Iris pigment epithelial cell (primary cell): ENCODE measurements at places on chromosomes 13 and 19.

DNA sequence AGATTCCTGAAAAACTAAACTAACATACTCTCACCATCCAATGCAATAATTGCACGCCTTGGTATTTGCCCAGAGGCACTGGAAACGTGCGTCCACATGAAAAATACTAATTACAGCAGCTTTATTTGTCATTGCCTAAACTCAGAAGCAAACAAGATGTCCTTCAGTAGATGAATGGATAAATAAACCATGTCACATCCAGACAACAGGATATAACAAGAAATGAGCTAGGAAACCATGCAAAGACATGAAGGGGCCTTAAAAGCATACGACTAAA, 25.0 kb downstream of the ELL start:
- DNase-seq: no peak

GRCh38 chr13:95075506-95075905, 225.7 kb downstream of the ABCC4 start:
- no peak for DNase-seq

GRCh38 chr13:62779161-62779560, 1363.5 kb upstream of the PCDH20 start:
- no peak for DNase-seq

- no peak for DNase-seq
These were observed 5.6 kb upstream of the GPR42 start for GRCh38 chr19:35365303-35365702.

GRCh38 chr19:410243-410781, 1.4 kb upstream of the C2CD4C start:
- no peak for DNase-seq

GRCh38 chr19:45492627-45493470, 4.0 kb downstream of the RTN2 start:
- peak; percentile 72 for DNase-seq

GRCh38 chr19:4120559-4121272, 3.2 kb downstream of the MAP2K2 start:
- DNase-seq: peak; percentile 77

DNA sequence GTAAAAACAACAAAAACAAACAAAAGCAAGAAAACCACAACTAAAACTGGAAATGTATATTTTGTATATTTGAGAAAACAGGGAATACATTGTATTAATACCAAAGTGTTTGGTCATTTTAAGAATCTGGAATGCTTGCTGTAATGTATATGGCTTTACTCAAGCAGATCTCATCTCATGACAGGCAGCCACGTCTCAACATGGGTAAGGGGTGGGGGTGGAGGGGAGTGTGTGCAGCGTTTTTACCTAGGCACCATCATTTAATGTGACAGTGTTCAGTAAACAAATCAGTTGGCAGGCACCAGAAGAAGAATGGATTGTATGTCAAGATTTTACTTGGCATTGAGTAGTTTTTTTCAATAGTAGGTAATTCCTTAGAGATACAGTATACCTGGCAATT, 17.1 kb downstream of the KLF5 start:
- no peak for DNase-seq

DNA sequence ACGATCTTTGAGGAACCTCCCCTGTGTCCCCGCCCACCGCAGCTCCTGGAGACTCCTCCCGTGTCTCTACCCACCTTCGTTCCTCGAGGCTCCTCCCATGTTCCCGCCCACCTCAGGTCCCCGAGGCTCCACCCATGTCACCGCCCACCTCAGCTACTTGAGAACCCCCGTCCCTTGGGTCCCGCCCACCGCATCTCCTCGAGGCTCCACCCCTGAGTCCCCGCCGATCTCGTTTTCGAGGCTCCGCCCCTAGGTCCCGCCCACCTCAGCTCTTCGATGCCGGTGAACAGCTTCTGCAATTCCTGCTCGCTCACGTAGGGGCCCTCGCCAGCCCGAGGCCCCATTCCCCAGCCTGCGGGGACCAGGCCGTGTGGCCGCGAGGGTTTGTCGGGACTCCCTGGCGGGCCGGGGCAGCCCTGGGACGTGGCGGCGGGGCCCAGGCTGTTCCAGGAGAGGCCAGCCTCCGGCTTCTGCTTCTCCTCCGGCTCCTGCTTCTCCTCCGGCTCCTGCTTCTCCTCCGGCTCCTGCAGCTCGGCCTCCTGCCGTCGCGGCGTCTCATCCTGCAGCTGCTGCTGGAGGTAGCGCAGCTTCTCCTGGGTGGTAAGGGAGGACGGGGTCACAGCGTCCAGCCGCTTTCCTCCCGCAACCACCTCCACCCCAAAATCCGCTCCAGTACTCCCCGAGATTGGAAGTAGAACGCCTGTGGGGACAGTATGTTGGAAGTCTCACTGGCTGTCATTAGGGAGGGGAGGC, 16.7 kb downstream of the TSKS start:
- DNase-seq: peak; percentile 49

DNA sequence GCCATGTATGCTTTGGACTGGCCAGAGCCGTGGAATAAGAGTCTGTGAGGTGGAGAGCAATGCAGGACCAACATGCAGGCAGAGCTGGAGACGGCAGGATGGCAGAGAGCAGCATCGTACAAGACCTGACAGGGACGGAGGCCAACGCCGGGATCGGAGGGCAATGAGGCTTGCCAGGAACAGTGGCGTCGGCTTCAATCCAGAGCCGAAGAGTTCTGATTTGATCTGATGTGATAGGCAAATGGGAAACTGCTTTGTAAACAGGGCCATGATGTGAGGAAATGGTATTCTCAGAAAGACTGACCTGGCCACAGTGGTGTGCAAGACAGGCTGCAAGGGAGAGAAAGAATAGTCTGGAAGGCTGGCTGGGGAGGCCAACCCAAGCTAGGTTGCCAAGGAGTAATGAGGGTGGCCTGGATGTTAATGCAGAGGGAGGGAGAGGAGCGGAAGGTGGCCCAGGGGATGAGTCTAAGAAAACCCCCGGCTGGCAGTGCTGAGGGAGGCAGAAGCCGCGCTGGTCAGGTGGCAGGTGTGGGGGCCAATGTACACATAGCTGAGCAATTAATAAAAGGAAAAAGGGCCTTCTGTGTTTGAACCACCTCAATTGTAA, 26.7 kb downstream of the RCBTB2 start:
- no peak for DNase-seq

DNA sequence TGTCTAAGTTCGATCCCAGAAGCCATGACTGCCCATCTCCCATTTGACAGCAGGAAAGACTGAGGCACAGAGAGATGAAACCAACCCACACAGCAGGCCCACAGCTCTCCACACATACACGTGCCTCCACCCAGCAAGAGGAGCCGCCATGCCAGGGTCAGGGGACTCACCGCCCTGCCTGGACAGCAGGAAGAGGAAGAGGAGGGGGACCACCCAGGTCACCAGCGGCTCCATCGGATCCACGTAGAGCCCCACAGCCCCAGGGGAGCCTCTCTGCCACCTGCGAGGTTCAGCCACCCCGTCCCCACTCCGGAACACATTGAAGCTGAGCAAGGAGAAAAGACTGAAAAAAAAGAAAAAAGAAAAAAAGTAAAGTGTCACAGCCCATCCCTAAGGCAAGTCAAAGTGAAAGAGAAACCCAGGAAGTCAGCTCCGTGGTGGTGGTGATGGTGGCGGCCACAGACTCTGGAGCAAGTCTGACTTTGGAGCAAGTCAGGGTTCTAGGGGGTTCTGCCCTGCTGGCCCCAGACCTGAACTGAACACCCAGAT, at the start of gene IL12RB1:
Gene IL12RB1 (minus strand): TSS at position 345 of the 549 bp plus-strand sequence. CDS start 111 bp downstream, at position 234.
- peak; percentile 27 for DNase-seq

- DNase-seq: no peak
These were observed 2.5 kb upstream of the ITM2B start for GRCh38 chr13:48230541-48230940.
